ENCODE measurements at places on chromosomes 2 and 18.

DNA sequence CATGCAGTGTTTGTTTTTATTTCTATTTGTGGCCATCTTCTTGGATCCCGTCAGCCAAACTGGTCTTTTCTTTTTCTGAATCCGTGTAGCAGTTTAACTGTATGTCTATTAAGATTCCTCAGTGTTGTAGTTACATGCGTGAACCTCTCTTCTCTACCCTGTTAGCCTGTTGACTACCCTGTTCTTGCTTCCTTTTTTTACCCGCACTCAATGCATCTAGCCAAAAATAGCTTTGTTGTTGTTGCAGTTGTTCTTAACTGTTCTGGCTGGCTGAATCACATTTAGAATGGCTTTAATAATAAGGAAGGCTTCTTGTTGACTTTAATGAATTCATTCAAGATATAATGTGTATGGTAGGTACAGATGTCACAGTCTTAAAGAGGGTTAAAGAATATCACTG, 137.1 kb downstream of the LCLAT1 start:
- DNase-seq = no peak

- DNase-seq = no peak
These were observed 186.7 kb downstream of the PARD3B start for GRCh38 chr2:204732019-204732418.

DNA sequence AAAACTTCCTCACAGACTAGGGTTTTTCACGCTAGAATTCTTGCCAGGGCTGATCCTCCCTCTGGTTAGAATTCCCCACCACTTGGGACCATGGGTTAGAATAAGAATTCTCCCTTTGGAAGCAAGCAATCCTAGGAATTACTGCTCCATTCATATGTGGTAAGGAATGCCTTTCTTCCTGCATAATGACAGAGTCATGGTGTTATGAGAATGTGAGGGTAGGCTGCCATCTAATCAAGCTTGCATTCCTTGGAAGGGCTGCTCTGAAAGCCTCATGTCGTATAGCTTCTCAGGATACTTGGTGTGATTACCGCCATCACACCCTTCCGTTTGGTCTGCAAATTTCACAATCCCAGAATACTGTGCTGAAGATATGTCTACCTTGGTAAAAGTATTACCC, 1282.4 kb upstream of the PIK3C3 start:
- DNase-seq = no peak

DNA sequence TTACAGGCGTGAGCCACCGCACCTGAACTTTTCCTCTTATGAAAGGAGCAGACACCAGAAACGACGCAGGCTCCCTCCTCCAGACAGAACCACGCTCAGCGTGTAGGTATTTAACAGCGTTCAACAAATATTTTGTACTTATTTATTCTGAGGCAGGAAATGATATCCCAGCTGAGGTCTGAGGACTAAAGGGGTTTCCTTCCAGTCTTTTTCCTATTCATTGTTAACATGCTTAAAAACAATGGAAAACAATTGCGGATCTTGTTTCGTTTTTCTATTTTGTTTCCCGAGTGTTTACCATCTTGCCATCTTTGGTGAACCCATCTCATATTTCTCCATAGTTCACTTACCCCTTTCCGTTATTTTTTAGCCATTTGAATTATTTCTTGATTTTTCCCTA, 43.7 kb upstream of the FOSL2 start:
- DNase-seq = no peak

DNA sequence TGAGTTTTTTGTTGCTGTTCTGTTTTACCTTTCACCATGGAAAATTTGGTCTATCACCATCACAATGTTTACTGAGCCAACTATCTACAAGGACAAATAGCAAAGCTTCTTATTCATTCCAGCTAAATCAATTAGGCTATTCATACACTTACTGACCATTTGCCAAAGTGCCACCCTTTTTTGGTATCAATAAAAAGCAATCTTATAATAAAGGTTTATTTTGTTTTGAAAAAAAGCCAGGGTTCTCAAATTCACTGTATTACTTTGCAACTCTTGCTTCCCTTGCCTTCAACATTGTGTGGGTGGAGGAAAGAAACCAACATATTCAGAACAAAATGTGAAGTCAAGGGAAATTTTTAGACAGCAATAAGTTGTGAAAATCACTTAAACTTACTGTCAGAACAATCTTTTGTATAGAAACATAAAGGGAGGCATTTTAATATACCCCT, 15.3 kb downstream of the PELI1 start:
- DNase-seq = no peak

DNA sequence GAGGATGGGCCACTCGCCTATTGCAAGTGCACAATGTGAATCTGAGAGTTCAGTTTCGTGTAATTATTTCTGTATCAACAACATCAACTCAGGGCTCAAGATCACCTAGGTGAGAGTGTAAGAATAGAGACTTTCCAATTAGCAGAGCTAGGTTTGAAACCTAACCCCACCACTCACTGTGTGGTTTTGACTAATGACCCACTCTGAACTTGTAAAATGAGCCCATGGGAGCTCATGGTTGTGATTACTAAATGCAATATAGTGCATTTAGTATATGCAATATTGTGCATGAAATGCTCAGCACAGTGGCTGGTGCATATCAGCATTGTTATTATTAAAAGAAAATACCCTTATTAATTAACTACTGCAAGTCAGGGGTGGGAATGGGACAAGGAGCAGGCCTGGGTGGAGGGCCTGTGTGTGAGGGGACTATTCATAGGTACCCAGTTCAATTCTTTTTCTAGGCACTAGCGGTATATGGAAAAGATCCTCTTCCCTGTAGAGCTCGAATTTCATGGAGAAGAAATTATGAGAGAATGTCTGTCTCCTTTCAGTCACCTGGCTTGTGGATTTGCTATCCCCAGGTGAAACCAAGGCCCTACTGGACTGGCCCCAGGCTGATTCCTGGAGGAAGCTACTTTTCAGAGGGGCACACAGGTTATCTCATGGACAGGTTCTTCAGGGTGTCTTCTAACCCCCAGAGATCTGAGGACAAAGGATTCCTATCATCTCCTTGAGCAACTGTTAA, 169.5 kb downstream of the GFPT1 start:
- DNase-seq = no peak

DNA sequence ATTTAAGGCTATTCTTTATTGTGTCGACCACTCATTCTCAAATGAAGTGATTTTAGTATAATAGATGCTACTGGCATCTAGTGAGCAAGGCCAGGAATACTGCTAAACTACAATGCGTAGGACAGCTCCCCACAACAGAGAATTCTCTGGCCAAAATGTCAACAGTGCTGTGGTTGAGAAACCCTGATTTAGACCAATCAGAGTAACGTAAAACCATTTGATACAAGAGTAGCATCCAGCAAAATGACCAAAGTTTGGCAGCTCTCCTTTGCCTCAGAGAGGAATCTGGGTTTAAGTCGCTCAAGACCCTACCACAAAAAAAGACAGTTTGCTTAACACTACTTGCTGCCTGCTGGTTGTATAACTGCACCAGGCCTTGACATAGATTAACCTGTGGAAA, 37.0 kb upstream of the TTN start:
- no peak for DNase-seq

GRCh38 chr2:48251437-48252148, 278.4 kb upstream of the STON1 start:
- no peak for DNase-seq

- DNase-seq = no peak
These were observed 222.6 kb downstream of the INSIG2 start for GRCh38 chr2:118310681-118311429.

- DNase-seq = no peak
These were observed 875.8 kb downstream of the EPHA4 start for GRCh38 chr2:220696280-220696669.

GRCh38 chr2:108125581-108125980, 114.2 kb upstream of the SULT1C3 start:
- DNase-seq = no peak

DNA sequence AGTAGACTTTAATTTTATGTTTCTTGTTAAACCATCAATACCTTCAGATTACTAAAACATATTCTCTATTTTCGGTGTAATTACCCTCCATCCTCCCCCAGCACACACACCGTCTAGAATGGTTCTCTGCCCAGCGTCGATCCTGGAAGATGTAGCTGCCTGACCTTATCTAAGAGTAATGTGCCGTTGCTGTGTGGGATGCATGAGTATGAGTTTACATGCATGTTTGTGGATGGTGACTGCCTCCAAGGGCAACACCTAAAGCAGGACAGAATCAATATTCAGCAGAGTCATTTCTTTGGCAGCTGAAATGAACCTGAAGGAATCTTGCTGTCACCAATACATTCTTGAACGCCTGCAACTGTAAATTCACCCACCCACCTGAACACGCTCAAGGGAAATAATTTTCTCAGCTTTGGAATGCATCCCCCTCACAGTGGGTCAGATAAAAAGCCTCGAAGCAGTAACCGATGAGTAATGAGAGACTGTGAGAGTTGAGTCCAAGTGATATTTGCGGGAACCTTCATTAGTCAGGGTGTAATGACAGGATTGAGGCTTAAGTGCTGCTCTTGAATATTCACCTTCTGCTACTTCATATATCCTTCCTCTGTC, 155.8 kb upstream of the RND3 start:
- DNase-seq = no peak

DNA sequence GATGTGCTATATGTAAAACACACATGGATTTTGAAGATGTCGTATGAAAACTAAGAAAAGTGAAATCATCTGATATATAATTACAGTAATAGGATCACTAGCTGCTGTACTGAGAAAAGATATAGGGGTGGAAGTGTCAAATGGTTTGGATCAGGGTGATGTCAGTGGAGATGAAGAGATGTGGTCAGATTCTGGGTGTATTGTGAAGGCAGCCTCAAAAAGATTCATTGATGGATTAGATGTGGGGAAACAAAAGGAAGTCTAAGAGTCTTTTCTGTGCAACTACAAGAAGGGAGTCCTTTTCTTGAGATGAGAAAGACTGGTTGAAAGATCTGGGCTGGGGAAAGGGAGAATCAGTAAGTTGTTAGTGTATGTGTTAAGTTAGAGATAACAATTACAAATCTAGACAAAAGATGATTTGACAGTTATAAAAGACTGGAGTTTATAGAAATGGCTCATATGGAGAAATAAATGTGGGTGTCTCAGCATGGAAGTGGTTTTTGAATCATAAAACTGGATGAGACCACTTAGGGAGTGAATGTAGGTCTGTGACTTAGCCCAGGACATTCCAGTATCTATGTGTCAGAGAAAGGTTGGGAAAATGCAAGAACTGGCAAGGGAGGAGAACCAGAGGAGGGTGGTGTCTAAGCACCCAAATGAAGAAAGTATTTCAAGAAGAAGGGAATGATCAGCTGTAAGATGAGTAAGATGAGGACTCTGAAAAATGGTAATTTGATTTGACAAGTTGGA, 347.4 kb downstream of the PARD3B start:
- no peak for DNase-seq

DNA sequence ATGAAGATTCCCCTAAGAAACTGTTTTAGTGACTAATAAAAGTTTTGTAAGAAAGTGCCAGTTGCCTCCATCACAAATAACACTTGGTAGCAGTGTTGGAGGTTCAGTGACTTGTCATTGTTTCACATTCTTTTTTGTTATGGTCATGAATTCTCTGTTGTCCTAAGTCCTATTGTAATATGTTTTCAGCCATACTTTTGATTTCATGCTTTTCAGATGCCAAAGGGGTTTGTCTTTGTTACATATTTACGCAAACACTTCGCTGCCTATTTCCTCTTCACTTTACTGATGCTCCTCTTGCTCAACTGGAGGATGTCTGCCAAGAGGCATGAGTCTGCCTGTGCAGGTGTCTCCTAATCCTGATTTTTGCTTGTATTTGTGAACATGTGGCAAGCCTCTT, 66.6 kb downstream of the PHLPP1 start:
- no peak for DNase-seq

DNA sequence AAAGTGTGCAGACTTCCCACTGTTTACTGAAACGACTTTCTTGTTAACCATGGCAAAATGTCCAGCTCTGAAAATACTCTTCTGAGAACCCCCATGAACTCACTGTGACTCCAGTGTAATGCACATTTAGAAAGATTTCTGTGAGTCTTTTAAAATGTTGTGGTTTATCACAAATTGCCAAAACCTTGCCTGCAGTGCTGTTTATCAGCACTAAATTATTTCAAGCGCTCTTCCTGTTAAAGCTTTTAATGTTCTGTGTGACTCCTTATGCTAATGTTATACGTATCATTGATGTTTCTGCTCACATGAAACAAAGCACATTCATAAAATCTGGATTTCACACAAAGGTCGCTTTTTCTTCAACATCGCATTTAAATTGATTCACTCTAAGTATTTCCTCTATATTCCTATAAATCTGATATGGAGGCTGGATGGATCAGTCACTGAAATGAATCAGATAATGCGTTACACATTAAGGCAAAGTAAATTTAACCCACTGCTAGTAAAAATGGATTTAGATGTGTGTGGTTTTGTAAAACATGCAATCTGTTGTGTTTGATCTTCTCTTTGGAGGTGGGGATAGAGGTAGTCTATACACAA, 521.2 kb downstream of the NYAP2 start:
- no peak for DNase-seq

GRCh38 chr2:85674417-85674816, 6.4 kb upstream of the SFTPB start:
- no peak for DNase-seq

GRCh38 chr2:10772201-10772867, 40.3 kb downstream of the PDIA6 start:
- no peak for DNase-seq

DNA sequence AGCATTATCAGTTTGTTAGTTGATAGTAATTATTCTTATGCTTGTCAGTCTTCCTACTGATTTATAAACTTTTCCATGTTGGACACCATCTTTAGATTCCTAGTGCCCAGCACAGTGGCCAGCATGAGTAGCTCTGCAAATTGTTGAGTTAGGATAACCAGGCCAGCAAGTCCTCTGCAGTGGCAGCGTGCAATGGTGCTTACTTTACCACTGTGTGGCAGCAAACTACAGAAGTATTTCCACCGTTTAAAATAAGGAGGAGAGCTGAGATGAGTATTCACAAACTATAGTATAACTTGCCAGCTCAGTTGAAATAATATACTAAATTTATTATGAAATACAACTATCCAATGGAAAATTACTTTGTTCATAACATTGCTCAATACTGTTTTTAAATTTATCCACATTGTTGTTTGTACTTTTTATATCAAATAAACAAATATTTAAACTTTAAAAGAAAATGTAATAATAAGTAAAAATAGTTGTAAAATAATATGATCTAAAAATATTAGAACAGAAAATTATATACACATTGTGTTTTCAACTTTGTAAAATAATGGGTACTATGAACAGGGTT, 9.3 kb upstream of the THADA start:
- DNase-seq = no peak

DNA sequence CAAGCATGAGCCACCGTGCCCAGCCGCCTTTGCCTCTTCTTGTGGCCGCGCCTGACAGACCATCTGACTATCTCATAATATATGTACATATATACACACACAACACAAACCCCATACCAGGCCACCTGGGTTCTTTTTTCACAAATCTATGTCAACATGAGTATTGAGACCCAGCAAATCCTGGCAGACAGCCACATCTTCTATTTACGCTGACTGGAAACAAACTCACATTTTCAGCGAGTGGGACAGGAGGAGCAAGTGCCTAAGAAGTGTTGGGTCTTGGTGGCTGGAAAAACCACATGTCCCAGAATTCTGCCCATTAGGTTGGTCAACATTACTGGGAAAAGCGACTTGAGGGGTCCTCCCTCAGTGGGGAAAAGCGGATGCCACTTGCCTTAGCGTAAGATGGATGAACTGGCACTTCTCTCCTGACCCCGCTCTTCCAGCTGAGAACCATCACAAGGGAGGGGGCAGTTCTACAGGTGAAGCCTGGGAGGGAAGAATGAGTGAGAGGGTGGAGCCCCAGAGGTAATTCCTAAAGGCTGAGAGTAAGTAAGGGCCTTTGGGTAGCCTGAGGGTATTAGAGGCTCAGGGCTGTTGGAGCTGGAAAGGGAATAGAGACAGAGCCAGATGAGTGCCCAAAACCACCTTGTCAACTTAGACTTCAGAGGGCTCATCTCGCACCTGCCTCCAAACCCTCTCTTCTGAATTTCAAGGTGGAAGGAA, 1.9 kb downstream of the SCYGR3 start:
- DNase-seq = no peak
